ENCODE measurements at places on chromosomes 13 and 19.

GRCh38 chr13:77975358-77976042, 56.9 kb upstream of the EDNRB start:
- no peak for DNase-seq

DNA sequence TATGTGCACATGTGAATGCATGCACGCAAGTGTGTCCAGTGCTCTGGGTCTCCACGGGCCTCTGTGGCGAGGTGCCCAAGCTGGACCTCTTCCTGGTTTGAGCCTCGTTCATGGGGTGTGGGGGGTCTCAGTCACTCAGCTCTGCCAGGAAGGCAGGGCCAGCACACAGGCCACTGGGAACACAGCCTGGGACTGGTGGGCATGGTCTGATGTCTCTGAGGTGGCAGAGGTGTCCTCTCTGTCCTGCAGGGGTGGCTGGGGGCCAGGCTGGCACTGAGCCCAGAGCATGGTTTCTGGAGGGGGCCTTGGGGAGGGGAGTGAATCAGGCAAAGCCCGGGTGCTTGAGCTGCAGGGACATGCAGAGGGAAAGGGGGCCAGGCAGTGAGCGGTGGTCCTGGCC, 9.4 kb downstream of the LRP3 start:
- no peak for DNase-seq

DNA sequence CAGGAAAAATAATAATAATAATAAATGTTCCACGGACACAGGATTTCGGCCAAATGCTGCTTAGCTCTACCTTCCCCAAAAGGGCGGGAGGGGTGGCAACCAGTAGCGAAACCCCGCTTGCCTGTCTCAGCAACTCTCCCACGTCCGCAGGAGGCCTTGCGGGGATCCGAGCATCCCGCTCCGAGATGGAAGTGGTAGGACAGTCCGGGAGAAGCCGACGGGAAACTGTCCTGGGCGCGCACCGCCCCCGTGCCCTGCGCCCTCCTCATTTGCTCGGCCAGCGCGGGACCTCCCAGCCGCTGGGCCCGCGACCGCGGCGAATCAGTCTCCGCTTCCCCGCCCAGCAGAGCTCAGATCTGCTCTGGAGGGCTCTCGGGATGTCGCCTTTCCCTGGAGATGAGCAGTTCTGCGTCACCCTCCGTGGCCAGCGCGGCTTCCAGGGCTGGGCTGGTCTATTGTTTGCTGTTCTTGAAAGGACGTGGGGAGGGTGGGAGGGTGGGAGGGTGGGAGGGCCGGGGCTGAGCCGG, 48.9 kb upstream of the PABPC3 start:
- DNase-seq = peak; percentile 66

DNA sequence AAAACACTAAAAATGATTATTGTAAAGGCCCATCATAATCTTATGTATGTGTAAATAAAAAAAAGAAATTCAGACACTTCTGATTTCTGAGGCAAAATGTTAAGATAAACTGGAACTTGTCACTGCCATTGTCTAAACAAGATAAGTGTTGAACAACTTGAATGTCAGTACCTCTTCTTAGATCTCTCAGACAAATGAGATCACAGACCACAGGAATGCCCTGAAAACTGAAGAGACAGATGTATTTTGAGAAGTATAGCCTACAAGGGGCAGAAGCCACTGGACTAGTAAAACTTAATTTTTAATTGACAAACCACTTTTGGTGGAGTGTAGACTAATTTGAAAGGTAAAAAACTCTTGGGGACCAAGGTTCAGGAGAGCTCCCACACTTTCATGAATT, 375.5 kb upstream of the SLITRK5 start:
- no peak for DNase-seq

DNA sequence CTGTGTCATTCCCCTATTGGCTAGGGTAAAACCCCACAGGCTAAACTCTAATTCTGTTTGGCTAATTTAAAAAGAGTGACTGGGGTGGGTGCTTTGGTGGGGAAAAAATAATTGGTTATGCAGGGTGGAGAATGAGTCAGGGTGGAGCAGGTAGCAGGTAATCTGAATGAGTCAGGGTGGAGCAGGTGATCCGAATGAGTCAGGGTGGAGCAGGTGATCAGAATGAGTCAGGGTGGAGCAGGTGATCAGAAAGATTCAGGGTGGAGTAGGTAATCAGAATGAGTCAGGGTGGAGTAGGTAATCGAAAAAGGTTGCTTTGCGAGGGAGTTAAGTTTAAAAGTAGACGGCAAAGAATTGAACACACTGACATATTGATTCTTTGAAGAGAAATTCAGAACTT, 1218.8 kb upstream of the ATXN8OS start:
- DNase-seq = no peak

- no peak for DNase-seq
Measured at GRCh38 chr13:51240958-51241357, 18.8 kb downstream of the FAM124A start.

GRCh38 chr13:60970736-60971135, 444.9 kb downstream of the PCDH20 start:
- no peak for DNase-seq

DNA sequence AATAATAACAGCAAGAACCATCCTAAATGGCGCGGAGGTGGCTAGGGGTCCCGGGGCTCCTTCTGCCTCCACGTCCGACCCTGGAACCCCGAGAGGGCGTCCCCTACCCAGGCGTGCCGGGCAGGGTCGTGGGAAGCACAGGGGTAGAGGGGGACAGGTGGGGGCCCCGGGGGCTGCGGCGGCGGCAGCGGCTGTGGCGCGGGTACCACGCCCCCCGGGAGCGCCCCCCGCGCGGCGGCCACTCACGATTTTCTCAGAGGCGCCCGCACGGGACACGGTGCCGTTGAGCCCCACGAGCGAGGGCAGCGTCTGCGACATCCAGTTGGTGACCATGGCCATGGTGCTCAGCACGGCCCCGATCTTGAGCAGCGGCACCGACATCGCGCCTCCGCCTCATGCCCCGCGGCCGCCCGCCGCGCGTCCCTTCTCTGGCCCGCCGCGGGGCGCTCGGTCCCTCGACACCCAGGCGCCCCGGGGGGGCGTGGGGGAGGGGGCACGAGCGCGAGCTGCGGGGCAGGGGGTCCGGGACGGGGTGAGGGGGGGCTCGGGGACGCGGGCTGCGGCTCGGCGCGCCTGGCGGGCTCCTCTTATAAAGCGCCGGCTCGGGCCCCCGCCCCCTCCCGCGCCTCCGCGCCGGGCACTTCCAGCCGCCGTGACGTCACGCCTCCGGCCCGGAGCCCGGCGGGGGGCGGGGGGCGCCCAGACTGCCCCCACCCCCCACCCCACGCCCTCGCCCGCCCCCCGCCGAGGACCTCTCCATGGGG, 22.9 kb downstream of the OLFM2 start:
- no peak for DNase-seq

GRCh38 chr13:33859691-33860303, 41.8 kb downstream of the RFC3 start:
- DNase-seq = no peak

- DNase-seq = no peak
Measured at GRCh38 chr13:47211106-47211505, 314.3 kb upstream of the HTR2A start.

GRCh38 chr13:24090049-24090448, 70.5 kb upstream of the SPATA13 start:
- DNase-seq = no peak

- no peak for DNase-seq
Measured at GRCh38 chr13:25276748-25277147, 10.5 kb downstream of the MTMR6 start.

GRCh38 chr19:55620410-55621204, 3.8 kb downstream of the ZNF784 start:
- no peak for DNase-seq

- DNase-seq = no peak
Measured at GRCh38 chr13:96221471-96221870, 131.6 kb downstream of the HS6ST3 start.

DNA sequence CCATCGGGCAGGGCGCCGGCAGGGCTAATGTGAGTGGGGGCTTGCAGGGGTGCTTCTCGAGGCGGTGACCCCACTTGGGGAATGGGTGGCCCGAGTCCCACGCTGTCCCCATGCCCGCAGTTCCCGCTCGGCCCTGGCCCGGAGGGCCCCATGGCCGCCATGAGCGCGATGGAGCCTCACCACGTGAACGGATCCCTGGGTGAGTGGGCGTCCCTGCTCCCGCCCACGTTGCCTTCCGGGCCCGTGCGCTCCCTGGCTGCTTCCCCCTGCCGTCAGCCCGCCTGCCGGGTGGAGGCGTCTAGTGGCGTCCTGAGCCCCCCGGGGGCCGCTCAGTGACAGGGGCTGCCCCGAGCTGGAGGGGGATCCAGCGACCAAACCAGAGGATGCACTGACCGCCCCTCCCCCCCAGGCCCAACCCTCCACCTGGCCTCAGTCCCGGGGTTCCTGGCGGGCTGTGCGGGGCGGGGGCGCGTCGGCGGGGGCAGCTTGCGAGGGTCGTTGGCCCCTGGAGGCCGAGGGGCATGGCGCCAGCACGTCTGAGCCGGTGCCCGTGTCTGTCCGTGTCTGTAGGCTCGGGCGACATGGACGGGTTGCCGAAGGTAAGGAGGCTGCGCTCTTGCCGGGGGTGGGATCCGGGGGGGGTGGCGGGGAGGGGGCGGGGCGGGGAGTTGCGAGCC, 4.8 kb downstream of the ISYNA1 start:
- DNase-seq = no peak

DNA sequence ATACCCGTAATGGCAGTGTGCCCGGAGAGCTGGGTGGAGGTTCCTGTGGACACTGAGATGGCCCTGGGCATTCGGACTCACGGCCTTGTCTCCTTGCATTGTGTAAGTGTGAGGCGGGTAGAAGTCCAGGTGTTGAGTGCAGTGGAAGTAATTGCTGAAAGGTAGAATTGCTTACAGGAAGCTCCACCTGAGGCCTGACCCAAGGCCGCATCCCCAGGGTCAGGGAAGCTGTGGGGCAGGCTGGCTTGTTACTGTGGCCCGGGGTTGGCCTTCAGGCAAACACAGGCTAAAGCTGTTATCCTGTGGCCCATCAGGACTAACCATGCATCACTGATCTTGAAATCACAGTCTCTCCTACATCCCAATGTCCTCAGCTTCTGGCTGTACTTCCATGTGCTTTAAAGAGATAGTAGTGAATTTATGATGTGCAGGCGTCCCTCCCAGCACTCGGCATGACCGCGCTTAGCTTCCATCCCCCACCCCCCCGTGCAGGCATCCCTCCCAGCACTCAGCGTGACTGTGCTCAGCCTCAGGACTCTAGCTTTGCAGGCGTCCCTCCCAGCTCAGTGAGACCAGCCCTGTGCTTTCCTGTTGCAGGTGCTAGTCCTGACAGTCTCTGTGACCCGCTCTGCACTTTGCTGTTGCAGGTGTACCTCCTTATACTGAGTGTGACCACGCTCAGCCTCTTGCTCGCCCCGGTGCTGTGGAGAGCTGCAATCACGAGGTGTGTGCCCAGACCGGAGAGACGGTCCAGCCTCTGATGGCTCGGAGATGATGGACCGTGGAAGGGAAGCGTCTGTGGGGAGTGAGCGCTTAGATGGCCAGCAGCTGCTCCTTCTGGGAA, 35.6 kb upstream of the TFDP1 start:
- no peak for DNase-seq

DNA sequence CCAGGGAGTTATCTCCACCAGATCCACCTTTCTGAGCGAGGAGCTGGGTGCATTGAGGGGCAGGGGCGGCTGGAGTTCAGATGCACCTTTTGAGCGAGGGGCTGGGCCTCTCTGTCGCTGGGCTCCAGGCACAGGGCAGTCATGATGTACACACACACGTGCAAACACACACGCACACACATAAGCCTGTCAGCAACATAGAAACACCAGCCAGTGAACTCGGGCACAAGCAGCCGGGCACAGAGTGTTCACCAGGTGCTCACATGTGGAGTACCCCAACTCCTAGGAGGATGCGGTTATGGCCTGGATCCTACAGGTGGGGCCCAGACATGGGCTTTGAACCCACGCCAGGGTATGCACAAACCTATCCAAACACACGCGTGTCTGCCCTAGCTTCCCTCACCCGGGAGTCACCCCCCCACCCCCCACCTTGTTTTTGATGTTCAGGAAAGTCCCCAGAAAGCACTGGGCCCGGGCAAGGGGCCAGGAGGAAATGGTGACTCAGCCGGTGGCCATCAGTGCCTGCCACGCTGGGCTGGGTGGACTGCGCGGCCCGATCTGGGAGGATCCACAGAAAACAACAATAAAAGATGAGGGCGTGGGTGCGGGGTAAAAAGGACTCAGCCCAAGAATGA, 13.3 kb downstream of the ARRDC2 start:
- no peak for DNase-seq

GRCh38 chr19:3975637-3976087, 4.8 kb upstream of the DAPK3 start:
- no peak for DNase-seq

GRCh38 chr13:100674572-100674871, at the start of gene TMTC4:
Gene TMTC4, minus strand, starts transcription at chr13:100674795. Its CDS starts 4,433 bp downstream, at chr13:100670362.
- no peak for DNase-seq

GRCh38 chr19:44757735-44758505, 9.4 kb downstream of the BCL3 start:
- DNase-seq = peak; percentile 30

GRCh38 chr19:38021352-38021751, 114.3 kb downstream of the SIPA1L3 start:
- no peak for DNase-seq

- DNase-seq = no peak
Measured at GRCh38 chr13:43238341-43239083, 215.1 kb downstream of the DNAJC15 start.

GRCh38 chr19:35509861-35510625, 3.4 kb downstream of the DMKN start:
- DNase-seq = peak; percentile 95

GRCh38 chr13:85137516-85137915, 661.7 kb downstream of the SLITRK6 start:
- peak; percentile 90 for DNase-seq

DNA sequence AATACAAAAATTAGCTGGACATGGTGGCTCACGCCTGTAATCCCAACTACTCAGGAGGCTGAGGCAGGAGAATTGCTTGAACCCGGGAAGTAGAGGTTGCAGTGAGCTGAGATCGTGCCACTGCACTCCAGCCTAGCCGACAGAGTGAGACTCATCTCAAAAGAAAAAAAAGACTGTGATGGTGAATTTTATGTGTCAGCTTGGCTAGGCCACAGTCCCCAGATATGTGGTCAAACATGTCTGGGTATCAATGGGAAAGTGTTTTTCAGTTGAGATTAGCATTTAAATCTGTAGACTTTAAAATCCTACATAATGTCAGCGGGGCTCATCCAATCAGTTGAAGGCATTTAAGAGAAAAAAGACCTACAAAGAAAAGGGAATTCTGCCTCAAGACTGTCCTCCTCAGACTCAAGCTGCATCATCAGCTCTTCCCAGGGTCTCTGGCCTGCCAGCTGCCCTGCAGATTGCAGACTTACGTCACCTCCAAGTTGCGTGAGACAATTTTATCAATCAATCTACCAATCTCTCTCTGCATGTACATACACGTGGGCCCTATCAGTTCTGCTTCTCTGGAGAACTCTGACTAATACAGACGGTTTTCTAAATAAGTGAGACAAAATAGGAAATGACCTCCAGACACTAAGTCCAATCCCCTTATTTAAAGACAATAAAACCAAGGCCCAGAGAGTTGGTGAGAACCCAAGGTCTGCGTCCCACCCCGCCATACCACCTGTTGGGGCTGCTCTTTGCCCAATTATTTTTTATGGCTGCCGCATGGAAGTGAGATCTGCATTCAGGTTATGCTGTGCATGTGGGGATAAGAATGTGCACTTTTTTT, 99.2 kb downstream of the ABCC4 start:
- DNase-seq = no peak

Measured in NCI-H2227 treated with DMSO at 0.1 percent for 48 hours (cell line).